ENCODE measurements at places on chromosomes 7 and 10.

DNA sequence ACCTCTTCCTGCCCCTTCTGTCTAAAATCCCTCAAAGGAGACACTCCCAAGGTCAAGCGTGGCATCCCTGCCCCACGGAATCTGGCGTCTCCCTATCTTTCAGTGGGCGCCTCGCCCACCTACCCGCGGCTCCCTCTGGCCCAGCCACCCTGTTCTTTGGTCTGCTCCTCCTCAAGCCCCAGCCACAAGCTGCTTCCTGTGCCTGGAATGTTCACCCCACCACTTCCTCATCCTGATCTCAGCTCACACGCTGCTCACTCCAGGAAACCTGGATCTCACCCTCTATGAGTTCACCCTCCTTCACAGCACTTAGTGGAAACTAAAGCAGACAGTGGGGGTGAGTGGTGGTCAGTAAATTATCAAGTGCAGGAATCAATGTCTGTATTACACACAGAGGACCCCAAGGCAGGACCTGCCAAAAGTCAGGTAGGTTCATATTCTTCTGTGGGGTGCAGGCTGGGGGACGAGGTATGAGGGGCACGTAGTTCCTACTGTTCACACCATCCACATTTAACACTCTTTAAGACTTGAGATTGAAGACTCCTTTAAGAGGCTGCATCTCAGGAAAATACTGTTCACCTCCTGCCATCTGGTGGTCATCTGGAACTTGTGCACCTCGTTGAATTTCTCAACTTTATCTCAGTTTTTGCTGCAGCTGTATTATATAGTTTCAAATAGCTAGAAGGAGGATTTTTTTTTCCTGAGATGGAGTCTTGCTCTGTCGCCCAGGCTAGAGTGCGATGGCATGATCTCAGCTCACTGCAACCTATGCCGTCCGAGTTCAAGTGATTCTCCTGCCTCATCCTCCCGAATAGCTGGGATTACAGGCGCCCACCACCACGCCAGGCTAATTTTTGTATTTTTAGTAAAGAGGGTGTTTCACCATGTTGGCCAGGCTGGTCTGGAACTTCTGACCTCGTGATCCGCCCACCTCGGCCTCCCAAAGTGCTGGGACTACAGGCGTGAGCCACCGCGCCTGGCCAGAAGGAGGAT lies 166.6 kb downstream of the ARHGAP21 start:
- no peak for DNase-seq

- no peak for DNase-seq
Measured at GRCh38 chr10:126187399-126187798, 200.9 kb downstream of the ADAM12 start.

DNA sequence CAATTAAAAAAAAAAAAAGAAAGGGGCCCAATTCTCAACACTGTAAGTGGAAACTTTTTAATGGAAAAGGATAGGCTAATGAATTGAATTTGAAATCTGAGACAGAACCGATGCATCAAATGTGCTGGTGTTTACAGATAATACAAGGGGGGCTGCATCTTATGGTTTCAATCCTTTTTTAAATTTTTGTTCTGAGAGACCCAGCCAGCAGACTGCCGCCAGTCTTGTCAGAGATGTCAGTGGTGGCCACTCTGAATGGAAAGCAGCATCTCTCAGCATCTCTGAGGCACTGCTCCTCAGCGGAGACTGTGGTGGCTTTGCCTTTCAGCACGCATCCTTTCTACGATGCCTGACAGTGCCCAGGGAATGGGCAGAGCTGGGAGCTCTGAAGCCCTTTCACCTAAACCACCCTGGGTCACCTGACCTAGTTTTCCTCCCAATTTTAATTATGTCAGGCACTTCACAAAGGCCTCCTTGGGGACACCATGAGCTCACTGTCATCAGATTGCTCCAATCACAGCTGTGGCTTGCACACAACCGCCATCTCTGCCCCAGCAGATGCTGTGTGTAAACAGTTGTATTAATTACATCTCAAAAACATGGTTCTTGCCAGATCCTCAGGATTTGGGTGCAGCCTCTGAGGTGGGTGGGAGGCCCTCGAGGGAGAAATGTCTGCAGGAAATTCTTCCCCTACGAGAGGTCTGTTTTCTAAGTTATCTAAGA lies 81.2 kb downstream of the EGFR start:
- DNase-seq: no peak

GRCh38 chr10:61684894-61685507 lies 22.3 kb downstream of the CABCOCO1 start:
- DNase-seq: no peak

DNA sequence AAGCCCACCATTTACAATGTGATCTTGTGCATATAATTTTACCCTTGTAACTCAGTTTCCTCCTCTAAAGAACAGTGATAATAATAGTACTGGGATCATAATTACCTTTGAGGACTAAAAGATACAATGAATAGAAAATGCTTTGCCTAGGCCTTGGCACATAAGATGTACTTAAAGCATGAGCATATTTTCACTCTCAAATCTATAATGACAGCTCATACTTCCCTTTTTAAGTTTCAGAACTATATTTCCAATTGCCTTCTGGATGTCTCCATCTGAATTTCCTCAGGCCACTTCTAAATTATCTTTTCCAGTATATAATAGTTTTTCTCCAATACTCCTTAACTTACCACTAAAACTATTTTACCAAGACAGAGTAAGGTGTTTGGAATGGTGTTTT lies 13.3 kb upstream of the ITGB8 start:
- DNase-seq: no peak

GRCh38 chr7:5356751-5357119 lies 66.9 kb downstream of the TNRC18 start:
- DNase-seq: no peak

GRCh38 chr7:734808-735207 lies 7.7 kb upstream of the PRKAR1B start:
- DNase-seq: no peak

DNA sequence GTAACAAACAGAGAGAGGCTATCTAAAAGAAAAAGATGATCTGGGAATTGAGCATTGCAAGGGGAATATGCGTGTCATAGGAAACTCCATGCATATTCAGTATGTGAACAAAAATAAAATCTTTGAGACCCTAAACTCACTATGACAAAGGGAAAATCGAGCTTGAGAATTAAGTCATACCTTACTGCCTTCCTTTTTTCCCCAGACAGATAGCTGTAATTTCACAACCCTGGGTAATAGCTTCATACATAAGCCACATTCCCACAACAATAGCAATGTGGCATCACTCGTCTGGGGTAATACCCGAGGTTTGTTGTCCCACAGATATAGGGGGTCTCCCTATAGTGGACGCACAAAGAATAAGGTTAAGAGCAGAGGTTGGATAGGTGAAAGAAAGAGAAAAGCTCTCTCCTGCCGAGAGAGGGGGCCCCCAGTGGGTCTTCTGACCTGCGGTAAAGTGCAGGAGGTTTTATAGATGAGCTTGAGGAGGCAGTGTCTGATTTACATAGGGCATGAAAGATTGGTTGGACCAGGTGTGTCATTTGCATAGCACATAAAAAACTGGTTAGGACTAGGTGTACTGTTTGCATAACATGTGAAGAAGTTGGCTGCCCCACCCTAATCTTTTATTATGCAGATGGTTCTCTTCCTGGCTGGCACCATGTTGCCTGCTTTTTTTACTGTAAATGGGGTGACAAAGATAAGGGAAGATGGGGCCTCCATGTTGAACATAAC lies 11.6 kb downstream of the CYP3A43 start:
- DNase-seq: no peak

GRCh38 chr10:133318494-133319127 lies 9.9 kb downstream of the ZNF511 start:
- peak; percentile 65 for DNase-seq

- no peak for DNase-seq
Measured at GRCh38 chr7:127644484-127644883, 7.5 kb upstream of the SND1 start.

All from T-helper 9 cell (primary cell).